ENCODE measurements at places on chromosomes 12 and 14.

DNA sequence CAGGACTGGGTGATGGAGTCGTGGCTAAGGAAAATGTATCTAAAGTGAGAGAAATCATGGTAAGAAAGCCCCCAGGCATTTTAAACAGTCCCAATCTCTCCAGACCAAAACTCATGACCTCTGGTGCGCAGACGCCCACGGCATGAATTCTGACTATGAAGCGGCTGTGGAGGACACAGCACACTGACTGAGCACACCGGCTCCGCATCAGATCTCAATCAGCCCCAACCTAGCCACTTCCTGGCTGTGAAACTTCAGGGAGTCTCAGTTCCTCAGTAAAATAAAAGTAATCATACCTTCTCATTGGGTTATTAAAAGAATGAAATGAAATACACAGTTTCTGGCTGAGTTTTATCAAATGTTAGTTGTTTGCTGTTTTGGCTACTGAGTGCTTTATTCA is 38.7 kb downstream of the SETD3 start:
- DNase-seq = no peak

GRCh38 chr14:58362798-58363412 is 32.8 kb upstream of the TOMM20L start:
- DNase-seq = no peak

DNA sequence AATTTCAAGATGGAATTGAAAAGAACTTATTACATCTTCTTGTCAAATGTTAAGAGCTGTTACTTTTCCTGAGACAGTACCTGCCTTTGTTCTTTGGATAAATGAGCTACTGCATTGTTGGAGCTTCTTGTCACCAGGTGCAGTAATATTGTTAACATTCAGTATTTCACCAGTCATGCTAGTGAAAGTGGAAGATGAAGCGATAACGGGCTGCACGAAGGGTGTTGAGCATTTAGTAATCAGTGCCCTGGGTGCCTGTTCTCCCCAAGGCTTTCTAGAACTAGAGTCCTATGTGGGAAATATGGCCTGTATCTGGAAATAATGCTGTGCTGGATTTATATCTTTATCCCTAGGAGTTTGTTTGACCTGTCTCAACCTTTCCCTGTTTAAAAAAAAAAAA is 83.2 kb downstream of the PPP2R5C start:
- no peak for DNase-seq

GRCh38 chr14:34692348-34692747 is 22.0 kb downstream of the CFL2 start:
- no peak for DNase-seq

- DNase-seq = no peak
Observed at GRCh38 chr14:93305725-93306418, 27.0 kb downstream of the BTBD7 start.

GRCh38 chr12:81417056-81417455 is 339.2 kb downstream of the ACSS3 start:
- DNase-seq = no peak

DNA sequence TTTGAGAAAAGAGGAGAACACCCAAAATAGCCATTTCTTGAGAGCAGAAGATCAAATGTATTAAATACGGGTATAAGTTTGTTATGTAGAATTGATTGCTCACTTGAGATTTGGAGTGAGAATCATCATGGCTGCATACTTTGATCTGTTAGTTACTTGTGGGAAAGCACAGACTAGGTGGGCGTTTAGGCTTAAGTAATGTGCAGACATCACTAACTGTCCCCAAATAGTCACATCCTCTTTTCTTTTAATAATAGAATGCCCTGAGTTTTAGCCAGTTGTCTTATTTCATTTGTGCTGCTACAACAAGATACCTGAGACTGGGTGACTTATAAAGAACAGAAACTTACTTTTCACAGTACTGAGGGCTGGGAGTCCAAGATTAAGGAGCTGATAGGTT is 14.3 kb upstream of the GTF2A1 start:
- DNase-seq = no peak

GRCh38 chr12:26633591-26634210 is 199.3 kb downstream of the ITPR2 start:
- no peak for DNase-seq

DNA sequence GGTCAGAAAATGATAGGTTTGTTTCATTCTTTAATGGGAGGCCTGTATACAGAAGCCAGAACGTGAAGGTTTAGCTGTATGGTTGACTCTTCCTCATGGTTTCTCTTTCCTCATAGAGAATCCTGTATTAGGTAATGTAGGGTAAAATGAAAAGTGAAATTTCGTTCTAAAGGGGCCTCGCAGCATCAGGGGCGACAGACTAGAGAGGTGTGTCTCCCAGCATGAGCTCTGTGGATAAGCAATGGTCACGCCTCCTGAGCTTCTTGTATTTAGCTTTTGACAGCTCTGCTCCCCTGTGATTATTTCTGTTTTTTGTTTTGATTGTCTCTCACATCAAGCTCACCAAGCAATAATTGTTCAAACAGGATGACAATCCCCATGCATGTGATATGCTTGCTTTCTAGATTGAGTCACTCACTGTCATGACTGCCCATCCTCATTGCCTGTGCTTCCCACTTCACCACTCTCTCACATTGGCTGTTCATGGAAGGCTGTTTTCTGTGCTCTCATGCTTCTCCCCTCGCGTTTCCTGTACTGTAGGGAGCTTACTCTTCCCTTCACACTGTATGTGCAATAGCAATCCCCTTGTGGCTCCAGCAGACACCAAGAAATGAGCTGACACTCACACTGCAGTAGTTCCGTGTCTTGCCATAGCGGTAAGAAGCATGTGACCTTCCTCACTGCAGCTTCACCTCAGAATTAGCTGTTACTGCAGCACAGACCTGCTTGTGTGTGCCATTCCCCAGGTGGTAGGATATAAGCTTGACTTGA is 44.0 kb downstream of the RAD52 start:
- no peak for DNase-seq

DNA sequence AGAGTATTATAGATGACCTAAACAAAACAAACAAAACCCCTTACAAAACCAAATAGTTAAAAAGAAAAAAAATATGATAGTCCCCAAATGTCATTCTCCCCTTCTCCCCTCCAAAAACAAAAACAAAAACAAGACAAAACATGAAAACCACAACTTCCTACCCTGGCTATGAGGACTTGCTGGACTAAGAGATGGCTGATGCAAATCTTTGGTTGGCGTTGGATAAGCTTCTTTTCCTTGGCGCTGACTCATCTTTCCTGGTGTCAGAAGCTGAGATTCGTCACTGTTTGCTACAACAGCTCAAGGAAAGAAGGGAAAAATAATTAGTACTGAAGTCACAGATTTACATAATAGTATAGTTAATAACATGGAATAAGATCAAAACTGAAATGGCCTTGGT is 102.5 kb upstream of the BBS10 start:
- no peak for DNase-seq

GRCh38 chr14:39396448-39396847 is 35.8 kb downstream of the FBXO33 start:
- DNase-seq = no peak

- no peak for DNase-seq
Observed at GRCh38 chr12:6946920-6947374, 3.1 kb downstream of the C12orf57 start.

GRCh38 chr14:102645746-102646440 is 53.4 kb downstream of the RCOR1 start:
- DNase-seq = no peak

GRCh38 chr14:87153901-87154300 is 839.1 kb downstream of the GALC start:
- no peak for DNase-seq
